DMS79 (cell line): ENCODE measurements at places on chromosomes 2 and 18.
A peak's percentile ranks its signal among the peaks of the same experiment; 100 is the strongest.

DNA sequence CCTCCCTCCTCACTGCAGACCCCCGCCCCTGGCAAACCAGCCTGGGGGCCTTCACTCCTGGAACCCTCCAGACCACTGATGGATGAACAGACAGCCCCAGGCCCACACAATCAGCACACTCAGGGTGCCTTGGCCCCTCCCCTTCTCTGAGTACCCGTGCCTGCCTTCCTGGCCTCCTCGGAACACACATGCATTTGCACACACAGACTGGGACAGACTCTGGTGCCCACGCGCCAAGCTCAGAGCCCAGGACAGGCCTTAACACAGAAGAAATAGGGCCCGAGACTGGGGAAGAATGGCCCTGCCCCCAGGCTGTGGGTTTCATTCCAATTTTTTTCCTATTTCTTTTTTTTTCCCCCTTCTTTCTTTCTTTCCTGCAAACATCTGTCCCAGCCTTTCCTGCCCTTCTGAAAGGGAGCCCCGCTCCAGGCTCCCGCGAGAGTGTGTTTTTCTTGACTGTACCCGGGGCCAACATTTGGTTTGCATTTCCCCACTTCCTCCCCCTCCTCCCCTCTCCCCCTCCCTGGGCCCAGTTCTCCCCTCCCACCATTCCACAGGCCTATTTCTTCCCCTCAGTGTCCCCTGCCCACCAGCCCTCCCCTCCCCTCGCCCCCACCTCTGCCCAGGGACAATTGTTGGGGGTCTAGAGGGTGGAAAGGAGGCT is 618 bp upstream of the TNS1 start:
- DNase-seq: no peak

- DNase-seq: no peak
These were observed 8.2 kb upstream of the CABLES1 start for GRCh38 chr18:23127090-23127489.

DNA sequence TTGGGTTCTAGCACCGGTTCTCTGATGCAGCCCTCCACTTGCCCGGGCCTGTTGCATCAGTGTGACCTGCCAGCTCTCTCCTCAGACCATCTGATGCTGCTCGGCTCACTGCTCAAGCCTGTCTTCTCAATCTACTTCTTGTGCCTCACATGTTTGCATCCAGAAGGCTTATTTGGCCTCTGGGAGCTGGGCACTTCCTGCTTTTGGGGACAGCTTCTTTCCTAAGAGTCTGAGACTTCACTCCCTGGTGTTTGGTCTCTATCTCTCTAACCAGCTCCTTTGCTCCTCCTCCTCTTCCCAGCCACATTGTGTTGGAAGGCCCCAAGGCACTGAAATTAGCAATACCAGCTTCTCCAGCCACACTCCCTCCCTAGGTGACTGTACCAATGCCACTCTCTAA is 212.8 kb downstream of the CDCA7 start:
- DNase-seq: no peak

DNA sequence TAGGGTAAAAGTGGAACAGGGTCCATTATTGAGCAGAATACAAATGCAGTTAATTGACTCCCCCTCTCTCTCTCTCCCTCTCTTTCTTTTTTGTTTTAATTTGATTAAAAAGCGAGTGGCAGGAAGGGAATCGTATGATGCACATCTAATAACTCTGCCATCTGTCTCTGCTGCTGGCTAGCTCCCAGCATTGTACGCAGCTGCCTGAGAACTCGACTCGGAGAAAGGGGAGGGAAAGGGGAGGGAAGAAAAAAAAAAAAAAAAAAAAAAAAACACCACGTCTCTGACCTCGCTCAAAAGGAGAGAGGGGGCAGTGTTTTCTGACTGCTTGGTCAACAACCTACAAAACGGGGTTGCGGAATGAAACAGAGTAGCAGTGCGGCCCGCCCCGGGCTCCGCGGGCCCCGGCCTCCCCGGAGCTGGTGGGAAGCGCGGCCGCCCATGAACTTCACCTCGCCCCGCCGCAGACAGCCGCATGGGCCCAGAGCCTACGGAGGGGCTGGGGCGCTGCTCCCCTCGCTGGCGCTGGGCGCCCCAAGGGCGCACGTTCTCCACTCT is 265.7 kb downstream of the TCF4 start:
- DNase-seq: peak; percentile 74

DNA sequence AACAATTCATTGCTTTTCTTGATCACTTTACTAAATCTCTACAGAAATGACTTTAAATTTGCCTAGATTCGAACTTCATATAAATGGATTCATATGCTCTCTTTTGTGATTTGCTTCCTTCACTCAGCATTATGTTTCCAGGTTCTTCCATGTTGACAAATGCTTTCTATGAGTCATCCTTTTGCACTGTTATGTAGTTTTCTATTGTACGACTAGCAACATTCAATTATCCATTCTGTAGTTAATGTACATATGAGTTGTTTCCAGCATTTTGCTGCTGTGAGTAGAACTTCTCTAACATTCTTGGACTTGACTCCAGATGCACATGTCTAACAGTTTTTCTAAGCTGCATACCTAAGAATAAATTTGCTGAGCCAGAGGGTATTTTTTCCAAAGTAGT is 66.5 kb upstream of the NEUROD1 start:
- no peak for DNase-seq

- DNase-seq: no peak
These were observed 44.6 kb downstream of the ITGB1BP1 start for GRCh38 chr2:9378433-9379390.

GRCh38 chr18:70663141-70663540 is 374.3 kb downstream of the SOCS6 start:
- DNase-seq: no peak

DNA sequence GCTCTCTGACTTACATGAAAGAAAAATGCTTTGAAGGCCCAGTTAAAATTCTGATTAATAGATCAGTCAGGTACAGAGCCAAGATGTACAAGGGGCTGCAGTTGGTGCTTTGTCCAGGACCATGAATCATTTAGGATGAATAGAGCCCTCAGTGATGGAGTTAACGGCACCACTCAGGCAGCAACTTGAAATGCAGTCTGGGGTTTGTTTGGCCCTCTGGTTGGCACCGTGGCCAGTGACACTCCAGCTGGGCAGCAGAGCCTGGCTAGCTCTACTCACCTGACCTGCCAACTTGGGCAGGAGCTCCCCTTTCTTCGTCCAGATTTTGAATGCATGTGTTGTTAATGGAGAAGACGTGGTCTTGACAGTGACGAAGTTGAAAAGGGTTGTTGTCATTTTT is 493.0 kb upstream of the ACVR2A start:
- no peak for DNase-seq

GRCh38 chr2:60533101-60534051 is 20.1 kb downstream of the BCL11A start:
- no peak for DNase-seq
